ENCODE measurements at places on chromosomes 1 and 21. TPM values are rescaled to one million over a fixed set of nuclear protein-coding genes. Genes with fewer than 3 reads are reported as not detected.

DNA sequence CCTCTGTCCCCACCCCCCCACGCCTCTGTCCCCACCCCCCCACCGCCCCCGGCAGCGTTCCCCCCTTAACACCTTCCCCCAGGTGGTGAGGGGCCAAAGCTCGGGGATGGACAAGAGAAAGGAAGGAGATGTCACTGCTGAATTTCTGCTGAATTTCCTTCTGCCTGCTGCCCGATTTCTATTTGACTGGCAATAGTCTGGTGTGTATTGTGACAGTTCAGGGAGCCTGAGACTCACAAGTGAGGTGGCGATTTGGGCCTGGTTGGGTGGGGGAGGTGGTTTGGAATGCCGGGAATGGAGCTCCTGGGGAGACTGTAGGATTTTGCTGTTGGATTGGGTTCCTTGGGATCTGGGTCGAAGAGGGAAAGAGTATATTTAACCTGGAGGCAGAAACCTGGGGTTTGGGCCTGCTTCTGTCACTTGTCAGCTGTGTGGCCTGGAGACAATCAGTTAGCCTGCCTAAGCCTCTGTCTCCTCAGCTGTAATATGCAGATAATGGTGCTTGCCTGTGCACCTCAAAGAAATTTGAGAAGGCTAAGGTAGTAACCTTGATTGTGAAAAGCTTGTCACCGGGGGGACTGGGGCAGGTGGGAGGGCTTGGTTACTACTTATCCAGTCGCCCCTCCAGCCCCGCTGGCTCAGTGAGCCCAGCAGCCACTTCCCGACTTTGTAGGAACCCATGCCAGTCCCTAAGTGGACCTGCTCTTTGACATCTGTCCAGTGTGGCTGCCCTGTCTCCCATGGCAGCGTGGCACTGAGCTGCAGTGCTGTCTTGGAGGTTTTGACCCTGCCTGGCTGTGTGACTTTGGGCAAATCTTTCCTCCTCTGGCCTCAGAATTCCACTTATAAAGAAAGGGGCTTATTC is 7.7 kb upstream of the LMNA start:
- DNase-seq, result no peak

DNA sequence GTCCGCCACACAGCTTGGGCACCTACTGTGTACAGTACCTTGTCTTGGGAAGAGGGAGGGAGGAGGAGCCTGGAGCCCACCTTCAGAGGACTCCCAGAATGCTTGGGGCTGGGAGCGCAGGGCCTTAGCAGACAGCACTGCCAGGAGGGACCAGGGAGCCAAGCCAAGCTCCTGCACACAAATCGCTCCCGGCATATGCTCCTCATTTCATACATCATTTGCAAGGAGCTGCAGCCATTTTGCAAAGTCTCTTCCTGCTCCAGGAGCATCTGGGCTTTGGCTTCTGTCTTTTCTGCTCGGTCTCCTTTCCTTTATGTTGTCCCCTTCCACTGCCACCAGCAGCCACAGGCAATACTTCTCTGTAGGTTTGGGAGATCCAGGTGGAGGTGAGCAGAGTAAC is 175.2 kb upstream of the ZC3H12A start:
- DNase-seq, result no peak

- DNase-seq, result no peak
Measured at GRCh38 chr1:209607795-209608178, 24.3 kb downstream of the CAMK1G start.

DNA sequence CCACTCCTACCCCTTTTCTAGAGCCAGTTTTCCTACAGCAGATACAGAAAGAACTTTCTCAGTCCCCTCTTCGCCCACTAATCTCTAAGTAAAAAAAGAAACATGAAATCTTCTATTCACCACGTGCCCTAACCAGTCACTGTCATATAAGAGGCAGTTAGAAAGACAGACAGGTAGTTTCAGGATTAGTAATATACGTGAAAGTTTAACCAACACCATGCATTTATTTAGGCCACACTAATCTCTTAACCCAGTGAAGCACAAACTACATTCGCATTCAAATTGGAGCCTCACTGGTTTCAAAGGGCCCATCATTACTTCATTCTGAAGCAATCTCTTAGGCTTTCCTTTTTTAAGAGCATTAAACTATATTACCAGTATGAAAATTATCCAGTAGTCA is 10.1 kb downstream of the GPATCH2 start:
- no peak for DNase-seq

Gene SLC25A34
- total RNA-seq, result 1.2 TPM
